Posterior cingulate gyrus (tissue), 11 donors: ENCODE measurements at places on chromosomes 1 and 21.

DNA sequence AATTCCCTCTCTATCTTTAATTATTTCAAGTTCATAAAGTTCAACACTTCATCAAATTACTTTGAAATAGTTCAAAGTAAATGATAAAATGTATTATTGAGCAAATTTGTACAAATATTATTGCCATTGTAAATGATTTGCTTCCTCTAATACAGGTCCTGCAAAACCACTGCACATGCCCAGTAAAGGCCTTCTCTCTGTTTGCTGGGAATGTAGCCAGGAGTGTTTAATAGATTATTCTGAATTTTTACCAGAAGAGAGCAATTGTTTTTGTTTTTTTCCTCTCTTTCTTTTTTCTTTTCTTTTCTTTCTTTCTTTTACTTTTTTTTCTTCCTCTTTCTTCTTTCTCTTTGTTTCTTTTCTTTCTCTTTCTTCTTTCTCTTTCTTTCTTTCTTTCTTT is 486.3 kb downstream of the PTBP2 start:
- no peak for DNase-seq

- no peak for DNase-seq
Measured at GRCh38 chr21:28737674-28738419, 254.8 kb downstream of the LTN1 start.

DNA sequence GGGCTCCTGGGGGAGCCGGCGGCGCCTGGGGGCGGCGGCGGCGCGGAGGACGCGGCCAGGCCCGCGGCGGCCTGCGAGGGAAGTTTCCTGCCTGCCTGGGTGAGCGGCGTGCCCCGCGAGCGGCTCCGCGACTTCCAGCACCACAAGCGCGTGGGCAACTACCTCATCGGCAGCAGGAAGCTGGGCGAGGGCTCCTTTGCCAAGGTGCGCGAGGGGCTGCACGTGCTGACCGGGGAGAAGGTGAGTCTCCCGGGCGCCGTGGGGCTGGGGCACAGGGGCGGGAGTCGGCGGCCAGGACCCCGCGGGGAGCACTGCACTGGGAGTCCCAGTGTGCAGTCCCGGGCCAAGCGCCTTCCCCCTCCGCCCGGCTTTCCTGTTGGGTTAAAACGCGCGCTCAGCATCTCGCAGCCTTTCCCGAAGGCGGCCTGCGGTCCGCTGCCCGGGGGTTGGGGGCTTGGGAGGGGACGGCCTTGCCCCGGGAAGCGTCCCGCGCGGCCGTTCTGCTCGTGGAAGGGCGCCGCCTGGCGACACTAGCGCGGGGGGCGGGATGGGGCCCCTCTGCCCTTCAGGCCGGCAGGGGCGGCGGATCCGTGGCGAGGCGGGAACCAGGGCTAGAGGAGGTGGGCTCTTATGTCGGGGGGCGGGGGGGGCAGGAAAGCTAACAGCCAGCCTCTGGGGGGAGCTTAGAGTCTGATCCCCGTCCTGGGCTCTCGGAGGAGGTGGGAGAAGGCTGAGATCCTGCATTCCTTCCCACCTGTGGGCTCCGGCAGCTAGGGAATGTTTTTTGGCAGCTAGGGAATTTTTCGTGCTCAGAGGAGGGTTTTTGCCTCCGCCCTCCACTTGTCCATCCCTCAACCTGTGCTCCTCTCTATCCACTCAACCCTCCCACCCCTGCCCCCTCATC is 1.1 kb downstream of the HUNK start:
- no peak for DNase-seq

DNA sequence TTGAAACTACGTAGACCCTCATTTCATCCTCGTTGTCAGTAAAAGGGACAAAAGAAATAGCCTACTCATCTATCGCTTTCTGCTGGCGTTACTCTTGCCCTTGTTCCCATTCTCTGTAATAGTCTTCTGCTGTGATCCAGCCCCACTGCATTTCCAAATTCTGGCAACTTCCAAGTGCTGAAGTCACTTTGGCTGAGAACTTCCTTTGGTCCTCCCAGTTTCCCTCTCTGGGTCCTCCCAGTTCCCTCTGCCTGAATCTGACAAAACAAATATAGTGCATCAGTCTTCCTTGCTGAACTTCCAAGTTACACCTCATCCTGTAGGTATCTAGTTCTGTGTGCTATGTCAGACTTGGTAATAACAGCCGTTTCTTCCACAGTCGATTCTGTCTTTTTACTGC is 47.0 kb upstream of the PLA2G4A start:
- no peak for DNase-seq

GRCh38 chr1:163912170-163912884 is 590.6 kb downstream of the NUF2 start:
- DNase-seq: no peak

DNA sequence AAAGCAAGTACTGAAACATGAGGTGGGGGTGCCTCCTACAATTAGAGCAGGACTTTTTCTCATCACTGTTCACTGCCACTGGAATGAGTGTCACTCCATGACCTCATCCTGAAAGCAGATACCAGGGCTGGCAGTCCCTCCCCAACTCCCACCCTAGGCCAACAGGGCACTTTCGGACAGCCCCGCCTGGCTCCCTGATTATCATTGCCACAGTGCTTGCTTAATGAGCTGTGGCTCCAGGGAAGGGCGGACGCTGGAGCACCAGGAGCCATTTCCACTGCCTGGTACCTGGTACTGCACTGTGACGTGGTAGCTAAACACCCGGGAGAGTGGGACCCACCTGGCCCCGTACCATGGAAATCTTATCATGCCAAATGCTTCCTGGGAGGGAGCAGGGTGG is 22.3 kb downstream of the SLC9A1 start:
- no peak for DNase-seq

GRCh38 chr1:78665809-78666208 is 16.2 kb downstream of the IFI44 start:
- no peak for DNase-seq

GRCh38 chr1:168223681-168224540 is 1.9 kb upstream of the SFT2D2 start:
- no peak for DNase-seq

DNA sequence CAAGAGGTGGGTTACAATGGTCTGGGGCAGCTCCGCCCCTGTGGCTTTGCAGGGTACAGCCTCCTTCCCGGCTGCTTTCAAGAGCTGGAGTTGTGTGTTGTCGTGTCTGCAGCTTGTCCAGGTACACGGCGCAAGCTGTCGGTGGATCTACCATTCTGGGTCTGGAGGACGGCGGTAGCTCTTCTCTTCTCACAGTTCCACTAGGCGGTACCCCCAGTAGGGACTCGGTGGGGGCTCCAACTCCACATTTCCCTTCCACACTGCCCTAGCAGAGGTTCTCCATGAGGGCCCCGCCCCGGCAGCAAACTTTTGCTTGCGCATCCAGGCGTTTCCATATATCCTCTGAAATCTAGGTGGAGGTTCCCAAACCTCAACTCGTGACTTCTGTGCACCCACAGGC is 12.3 kb upstream of the CDCP2 start:
- no peak for DNase-seq
